ENCODE measurements at places on chromosomes 12 and 14.

DNA sequence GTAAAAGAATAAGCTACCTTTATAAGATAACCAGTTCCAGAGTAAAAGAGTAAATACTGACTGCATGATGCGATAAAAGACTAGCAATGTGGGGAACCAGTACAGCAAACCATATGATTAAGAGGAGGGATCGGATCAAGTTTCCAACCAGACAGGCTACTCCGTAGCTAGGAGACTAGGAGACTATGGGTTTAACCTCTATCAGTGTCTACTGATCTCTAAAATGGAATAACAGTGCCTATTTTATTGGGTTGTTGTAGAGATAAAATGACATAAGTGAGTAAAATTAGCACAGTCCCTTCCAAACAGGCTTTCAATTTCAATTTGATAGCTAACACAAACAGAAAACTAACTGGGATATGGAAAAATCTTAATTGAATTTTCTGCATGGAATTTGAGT, 76.0 kb downstream of the PAWR start:
- no peak for DNase-seq

- no peak for DNase-seq
Observed at GRCh38 chr14:68639758-68640574, 152.9 kb downstream of the ZFP36L1 start.

GRCh38 chr14:50678163-50678562, 10.1 kb upstream of the SAV1 start:
- DNase-seq: peak; percentile 8

- DNase-seq: no peak
Observed at GRCh38 chr14:82719617-82720016, 1186.0 kb upstream of the SEL1L start.

GRCh38 chr14:72701605-72702004, 192.3 kb downstream of the DPF3 start:
- peak; percentile 76 for DNase-seq

GRCh38 chr12:124651516-124652273, 84.3 kb upstream of the NCOR2 start:
- no peak for DNase-seq

DNA sequence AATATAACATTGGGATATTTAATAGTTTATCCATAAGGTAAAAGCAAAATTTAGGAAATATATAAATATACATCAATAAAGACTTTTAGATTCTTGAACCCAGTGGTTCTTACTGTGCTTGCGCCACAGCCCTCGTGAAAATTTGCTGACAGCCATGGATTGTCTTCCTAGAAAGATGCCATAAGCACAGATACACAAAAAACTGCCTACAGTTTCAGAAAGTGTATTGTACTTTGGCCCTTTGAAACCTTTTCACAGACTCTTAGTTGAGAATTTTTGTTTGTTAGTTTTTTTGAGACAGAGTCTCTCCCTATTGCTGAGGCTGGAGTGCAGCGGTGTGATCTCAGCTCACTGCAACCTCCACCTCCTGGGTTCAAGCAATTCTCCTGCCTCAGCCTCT, 28.1 kb downstream of the DEPDC4 start:
- no peak for DNase-seq

DNA sequence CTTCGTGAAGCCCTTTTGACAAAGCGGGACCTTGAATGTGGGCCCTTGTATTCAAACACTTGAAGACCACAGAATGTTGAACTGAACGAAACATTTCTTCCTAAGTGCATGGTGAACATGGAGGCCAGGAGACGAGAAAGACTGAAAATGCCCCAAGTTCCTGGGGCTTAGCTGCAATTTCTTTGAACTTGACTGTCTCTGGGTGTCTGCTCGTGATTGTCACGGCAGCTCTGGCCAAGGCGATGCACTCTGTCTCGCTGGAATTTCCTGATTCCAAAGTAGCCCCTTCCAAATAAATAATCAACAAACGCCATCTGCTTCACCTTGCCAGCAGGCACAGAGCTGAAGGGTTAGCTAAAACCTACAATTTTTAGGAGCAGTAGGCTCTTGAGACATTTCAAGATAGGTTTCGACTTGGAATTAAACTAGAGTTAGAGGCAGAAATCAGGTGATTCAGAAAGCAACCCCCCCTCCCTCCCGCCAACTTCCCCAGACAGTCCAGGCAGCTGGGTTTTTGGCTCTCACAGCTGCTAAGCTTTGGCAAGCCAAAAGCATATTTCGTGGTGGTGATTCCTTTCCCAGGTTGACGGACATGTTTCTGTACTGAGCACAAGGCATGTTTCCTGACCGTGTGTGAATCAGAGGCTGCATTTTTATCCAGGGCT, 13.5 kb upstream of the IRF2BPL start:
- peak; percentile 95 for DNase-seq

Data from GM23248 (cell line).